ENCODE measurements at places on chromosomes 3 and 15.

DNA sequence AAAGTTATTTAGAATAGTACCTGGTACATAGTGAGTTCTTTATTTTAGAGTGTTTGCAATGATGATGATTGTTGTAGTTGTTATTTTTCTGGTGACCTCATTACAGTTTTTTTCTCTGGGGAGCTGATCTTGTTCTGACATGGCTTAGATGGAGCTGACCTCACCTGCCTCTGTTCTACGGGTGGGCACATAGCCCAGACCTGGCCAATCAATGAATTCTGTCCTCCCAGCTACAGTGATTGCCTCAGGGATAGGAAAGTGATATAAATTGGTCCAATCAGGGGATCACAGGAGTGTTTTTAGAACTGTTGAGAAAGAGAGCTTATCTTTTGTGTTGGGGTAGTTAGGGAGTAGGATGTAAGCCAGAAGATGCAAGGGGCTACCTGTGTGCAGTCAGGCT, 3.2 kb upstream of the NANOGP8 start:
- DNase-seq: no peak

- DNase-seq: peak; percentile 70
Observed at GRCh38 chr3:124351430-124352148, 359.7 kb upstream of the ROPN1 start.

- DNase-seq: no peak
Observed at GRCh38 chr15:62469478-62469873, 304.4 kb upstream of the C2CD4B start.

DNA sequence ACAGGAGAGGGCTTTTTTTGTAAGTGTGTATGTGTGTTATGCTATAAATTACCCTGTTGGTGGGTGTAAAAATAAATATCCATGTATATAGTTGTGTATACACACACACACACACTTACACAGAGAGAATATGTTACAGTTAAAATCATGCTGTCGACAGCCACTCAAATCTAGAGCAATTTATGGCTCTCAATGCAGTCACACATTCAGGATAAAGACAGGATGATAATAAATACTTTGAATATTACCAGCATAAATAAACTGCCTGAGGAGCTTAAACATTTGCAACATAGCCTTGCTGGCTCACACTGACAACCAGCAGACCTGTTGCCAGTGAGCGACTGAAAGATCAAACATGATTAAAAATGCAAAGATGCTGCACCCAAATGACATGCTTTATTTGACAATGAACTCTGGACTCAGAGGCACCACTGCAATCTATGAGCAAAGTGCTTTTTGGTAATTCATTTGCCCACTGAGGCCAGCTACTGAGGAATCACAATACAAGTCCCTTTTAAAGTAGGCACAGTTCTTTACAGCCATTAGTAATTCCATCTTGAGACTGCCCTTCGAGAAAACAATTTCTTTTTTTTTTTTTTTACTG, 458.9 kb downstream of the FHIT start:
- DNase-seq: no peak

GRCh38 chr3:113966172-113966571, 18.4 kb downstream of the ZDHHC23 start:
- peak; percentile 34 for DNase-seq

- no peak for DNase-seq
Observed at GRCh38 chr3:55882006-55882405, 394.9 kb upstream of the WNT5A start.

Measured in HT-29 (cell line).